ENCODE measurements at places on chromosomes 3 and 15.

- DNase-seq, result no peak
Observed at GRCh38 chr15:22887157-22887951, 48.9 kb downstream of the NIPA2 start.

- no peak for DNase-seq
Observed at GRCh38 chr3:53361852-53362251, 14.5 kb upstream of the DCP1A start.

- DNase-seq, result no peak
Observed at GRCh38 chr15:22257047-22258008, 177.0 kb downstream of the OR4M2 start.

DNA sequence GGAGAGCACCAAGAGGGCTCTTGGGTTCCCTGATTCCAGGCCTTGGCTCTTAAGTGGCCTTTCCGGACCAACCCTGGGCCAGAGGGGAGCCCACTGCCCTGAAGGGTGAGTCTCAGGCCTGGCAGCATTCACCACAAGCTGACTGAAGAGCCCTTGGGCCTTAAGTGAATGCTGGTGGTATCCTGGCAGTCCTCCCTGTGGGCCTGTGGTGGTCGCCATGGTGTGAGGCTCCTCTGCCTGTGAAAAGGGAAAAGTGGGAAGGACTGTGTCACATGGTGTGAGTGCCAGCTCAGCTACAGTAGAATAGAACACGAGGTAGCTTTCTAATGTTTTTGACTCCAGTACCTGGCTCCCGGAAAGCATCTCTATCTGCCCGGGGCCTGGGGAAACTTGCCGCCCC is 15.3 kb downstream of the CHDH start:
- no peak for DNase-seq

- no peak for DNase-seq
Observed at GRCh38 chr3:110015231-110015963, 678.1 kb upstream of the DPPA4 start.

All from NCI-H187 treated with DMSO at 0.1 percent for 48 hours (cell line).